ENCODE measurements at places on chromosomes 16 and 17.

DNA sequence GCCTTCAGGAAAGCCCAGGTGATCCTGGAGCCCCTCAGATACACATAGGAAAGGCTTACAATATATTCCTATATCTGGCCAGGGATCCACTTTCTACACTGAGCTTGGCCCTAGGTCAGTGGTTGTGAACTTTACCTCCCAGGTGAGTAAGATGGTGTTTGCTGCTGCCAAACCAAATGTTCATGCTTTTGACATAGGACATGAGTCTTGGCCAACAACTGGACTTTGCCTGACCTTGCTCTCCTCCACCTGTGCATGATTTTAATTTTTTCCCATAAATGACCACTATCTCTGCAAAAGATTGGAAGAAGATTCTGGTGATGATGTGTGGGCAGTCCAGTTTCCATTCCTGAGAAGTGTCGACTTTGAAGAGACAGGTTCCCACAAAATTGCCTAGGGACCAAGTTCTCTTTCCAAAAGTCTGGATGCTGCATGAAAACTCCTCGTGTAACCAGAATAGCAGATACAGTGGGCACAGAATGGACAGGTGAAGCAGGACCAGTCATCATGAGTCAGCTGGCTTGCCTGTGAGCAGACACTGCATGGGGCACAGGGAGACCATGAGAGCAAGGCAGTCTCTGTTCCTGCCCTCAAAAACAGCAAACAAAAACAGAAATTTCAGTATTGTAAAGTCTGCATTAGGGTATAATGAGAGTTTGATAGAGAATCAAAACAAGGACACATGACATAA is 226.4 kb upstream of the MON1B start:
- DNase-seq, result no peak

DNA sequence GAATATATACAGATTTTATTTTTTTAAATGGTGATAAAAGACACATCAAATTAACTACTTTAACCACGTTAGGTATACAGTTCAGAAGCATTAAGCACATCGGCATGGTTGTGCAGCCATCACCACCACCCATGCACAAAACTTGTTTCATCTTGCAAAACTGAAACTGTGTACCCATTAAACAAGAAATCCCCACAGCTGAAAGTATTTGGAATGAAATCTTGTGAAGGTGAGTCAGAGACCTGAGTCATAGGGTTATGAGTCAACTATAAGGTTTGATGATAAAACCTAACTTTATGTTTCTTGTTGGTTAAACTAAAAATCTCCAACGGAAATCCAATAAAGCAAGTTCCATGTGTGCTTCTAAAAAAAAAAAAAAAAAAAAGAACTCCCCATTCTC is 561.6 kb upstream of the PSMD7 start:
- no peak for DNase-seq

DNA sequence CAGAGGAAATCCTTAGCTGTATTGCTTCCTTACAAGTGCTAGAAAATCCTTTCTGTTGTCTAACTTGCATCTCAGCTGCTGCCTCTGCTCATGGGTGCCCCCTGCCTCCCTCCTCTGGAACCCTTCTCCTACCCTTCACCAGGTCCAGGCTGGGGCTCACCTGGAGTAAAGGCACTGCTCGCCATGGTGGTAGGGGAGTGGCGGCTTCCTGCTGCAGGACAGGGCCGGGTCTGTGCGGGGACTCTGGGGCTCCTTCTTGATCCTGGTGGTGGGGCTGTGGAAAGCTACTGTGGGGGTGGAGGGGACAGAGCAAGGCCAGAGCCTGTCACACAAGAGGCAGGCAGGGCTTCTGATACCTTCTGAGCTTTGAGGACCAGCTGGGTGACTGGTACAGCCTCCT is 12.4 kb downstream of the ETV4 start:
- no peak for DNase-seq

DNA sequence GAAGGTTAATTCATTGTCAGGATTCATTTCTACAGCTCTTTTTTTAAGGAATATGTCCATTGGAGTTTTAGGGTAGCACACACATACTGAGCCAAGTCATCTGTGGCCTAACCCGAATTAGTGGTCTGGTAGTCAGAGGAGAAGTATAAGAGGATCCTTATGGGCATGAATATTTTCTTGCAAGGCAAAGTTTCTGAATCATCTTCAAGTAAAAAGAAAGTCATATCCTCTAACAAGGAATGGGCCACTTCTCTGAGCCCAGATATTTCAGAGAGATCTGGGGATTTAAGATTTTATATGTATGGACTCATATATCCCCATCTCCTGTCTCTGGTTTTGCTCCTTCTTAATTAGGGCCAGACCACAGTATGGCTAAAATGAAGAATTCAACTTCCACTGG is 99.2 kb upstream of the CDH8 start:
- DNase-seq, result no peak

- no peak for DNase-seq
Measured at GRCh38 chr16:12162151-12162985, 185.8 kb downstream of the SNX29 start.

DNA sequence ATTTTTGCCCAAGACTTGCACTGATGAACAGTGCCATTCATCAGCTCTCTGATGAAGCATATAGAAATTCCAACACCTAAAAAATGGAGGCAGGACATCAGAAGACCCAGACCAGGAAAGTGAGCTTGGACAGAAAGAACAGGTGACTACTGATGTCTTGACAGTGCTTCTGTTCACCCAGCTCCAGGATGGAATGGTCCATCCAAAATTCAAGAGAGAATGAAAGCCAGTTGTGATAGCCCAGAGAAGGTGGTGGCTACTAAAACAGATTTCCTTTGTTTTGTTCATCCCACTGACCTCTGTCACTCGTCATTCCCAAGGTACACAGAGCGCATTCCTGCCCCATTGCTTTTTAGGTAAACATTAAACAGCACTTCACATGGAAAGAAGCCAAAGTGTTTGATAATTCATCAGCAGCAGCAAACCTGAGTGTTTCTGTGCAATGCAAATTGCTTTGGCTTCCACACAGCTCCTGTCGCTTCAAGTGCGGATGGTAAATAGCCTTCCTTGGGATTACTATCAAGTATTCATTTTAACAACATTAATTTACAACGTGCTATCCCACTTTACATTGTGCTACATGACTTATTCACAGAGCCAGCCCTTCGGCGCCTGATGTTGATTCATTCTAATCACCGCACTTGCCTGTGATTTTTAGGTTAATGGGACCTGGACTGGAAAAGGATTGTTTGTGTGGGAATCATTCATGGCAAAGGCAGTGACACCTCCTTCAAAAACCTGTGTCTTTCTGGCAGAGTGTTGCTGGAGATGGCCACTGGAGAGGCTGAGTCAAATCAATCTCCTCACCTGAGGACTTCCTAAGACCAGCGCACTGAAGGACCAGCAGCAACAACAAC is 65.1 kb upstream of the TOX3 start:
- no peak for DNase-seq

DNA sequence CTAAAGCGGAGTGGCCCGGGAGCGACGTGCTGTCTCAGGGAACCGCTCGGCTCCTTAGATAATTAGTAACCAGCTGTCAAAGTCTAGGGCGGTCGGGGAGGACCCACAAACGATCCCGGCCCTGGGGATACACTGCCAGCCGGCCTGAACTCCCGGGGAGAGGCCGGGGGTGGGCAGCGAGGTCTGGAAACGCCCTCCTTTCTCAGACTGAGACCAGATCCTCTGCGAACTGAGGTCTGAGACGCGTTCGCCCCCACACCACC is 1.3 kb downstream of the HNF1B start:
- no peak for DNase-seq

GRCh38 chr17:3695723-3696411 is at the start of gene P2RX5:
Gene P2RX5 (minus strand): TSS chr17:3696155. CDS start chr17:3696005, 150 bp downstream.
- DNase-seq, result no peak

DNA sequence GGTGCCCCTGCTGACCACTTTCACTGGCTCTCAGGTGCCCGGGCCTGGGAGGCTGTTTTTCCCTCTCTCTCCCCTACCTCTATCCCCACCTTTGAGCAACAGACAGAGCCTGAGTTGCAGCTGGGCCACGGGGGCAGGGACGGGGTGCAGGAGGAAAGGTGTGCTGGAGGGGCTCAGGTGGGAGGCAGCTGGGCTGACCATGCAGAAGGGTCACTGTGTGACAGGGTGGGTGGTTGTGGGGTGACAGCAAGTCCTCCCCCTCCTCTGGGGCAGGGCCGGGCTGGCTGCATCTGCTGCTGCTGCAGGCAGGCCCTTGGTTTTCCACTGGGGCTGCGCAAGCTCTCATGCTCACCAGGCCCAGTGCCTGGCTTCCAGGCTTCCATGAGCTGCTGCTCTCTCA is 6.6 kb downstream of the ZNF319 start:
- DNase-seq, result no peak

- no peak for DNase-seq
Measured at GRCh38 chr17:28279411-28279810, 39.6 kb upstream of the TMEM97 start.

DNA sequence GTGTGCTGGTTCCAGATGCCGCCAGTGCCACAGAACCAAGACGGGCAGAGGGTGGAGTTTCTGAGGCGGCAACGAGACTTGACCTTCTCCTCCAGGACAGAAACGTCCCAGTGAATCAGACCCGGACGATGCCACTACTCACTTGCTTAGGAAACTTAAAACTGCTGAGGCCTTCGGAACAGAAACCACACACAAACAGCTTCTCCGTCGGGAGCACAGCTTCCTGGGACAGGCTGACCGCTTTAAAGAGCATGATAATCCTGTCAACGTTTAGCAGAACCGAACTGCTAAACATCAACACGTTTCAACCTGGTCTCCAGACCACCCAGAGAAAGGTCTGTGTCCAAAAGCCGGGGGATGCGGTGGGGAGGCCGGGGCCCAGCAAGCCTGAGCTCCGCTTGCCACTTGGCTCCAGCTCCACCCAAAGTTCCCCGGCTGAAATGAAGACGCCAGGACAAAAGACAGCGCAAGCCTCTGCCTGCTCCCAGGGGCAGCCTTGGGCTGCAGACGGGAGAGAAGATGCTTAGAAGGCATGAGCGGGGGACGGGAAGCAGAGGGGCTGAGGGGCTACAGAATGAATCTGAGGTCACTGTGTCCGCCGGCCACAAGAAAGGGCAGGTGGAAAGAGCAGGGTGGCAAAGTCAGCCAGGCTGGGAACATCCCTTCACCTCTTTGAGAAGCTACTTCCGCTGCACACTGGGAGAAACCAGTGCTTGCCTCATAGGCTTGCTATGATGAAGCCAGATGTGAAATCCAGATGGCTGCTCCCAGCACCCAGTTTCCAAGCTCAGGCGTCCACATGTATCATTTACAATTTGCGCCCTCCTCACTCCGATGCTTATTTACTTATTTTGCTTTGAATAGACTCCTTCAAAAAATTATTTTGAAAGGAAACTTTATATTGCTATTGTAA is 69.0 kb downstream of the MRM3 start:
- DNase-seq, result no peak

DNA sequence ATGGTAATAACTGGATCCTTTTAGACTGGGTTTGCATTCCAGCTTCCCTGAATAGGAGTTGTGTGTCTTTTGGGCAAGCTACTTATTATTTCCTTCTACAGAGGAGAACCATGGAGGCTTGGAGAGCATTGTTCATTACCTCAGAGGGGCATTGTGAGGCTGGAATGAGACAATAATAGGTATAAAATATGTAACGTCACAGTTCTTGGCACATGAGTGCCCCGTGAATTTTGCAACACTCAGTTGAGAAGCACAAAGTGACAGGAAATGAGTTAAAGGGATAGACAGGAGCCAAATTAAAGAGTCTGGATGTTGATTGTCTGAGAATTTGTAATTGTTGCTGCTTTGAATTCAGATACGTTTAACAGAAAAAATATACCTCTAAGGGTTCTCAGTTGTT is 92.2 kb downstream of the CDH8 start:
- DNase-seq, result no peak

- no peak for DNase-seq
Measured at GRCh38 chr16:11312718-11313492, 31.8 kb upstream of the PRM1 start.

DNA sequence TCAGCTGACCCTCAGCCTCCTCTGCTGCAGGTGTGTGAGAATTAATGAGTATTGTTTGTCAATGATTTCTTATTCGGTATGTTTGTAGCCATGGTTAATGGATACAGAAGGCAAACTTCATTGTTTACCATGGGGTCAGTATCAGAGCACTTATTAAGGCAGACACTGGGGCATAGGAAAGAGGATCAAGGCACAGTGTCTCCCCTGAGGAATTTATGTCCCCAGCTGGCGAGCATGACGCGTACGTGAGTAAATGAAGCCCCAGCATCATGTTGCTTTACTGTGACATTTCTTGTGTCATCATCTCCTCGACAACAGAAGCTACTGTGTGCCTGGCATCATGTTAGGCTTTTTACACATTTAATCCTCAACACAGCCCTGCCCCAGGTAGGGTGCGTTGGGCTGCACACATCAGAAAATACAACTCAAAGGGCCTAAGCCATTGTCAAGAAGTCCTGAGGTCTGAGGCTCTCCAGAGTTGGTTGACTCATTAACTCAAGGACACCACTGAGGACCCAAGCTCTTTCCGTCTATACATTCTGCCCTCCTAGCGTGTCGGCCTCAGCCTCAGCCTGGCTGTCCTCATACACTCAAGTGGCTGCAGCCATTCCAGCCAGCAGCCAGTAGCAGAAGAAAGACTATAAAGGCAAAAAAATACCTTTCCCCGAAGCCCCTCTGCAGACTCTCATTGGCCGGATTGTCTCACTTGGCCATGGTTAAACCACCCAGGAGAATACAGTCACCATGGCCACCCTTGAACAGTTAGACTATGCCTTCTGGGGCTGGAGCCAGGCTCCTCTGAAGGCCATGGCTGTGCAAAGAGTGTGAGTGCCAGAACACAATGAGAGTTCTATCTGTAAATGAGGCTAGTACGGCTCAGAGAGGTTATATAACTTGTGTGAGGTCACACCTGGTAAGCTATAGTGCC is 13.9 kb upstream of the ZCCHC14 start:
- no peak for DNase-seq

DNA sequence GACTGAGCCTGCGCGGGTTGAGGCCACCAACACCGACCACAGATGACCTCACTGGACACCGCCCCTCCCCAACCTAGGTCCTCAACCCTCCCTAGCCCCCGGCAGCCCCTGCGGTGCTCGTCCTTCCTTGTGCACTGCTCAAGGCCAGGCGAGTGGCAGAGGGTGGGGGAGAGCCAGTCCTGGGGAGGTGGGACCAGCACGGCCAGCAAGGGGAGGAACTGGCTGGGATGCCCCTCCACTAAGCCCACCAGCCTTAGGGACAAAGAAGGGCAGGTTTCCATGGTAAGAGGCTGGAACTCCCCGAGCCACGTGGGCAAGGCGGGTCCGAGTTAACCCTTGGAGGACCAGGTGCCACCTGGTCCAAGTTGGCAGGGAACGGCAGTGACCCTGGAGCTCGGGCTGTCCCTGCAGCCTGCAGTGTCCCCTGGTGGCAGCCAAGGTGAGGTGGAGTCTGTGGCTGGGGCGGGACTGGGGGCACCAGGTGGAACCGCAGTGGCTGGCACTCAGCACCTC is 9.2 kb downstream of the FSCN2 start:
- DNase-seq, result no peak

- no peak for DNase-seq
Measured at GRCh38 chr16:11164482-11165270, 91.3 kb downstream of the SOCS1 start.

GRCh38 chr17:15340966-15341365 is 431 bp downstream of the TEKT3 start:
- DNase-seq, result no peak

DNA sequence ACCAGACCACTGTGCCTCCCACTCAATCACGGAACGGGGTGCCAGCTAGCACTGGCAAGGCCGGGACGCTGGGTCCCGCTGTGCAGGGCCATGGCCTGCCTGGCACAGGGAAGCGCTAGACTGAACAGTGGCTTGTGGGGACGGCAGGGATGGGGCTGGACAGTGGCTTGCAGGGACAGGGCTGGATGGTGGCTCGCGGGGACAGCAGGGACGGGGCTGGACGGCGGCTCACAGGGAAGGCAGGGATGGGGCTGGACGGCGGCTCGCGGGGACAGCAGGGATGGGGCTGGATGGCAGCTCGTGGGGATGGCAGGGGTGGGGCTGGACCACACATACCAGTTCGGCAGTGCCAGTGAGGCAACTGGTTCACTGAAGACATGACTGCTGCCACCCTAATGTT is 32.6 kb downstream of the LMF1 start:
- DNase-seq, result no peak

Measured in activated CD8-positive, alpha-beta memory T cell treated with anti-CD3 and anti-CD28 coated beads for 1 hour (primary cell).